Foreskin keratinocyte (primary cell): ENCODE measurements at places on chromosomes 4 and X.
A peak's percentile ranks its signal among the peaks of the same experiment; 100 is the strongest.

- DNase-seq, result no peak
These were observed 59.9 kb downstream of the C4orf51 start for GRCh38 chr4:145739845-145740244.

- DNase-seq, result peak; percentile 84
These were observed 8.0 kb downstream of the HERC3 start for GRCh38 chr4:88600176-88600838.

DNA sequence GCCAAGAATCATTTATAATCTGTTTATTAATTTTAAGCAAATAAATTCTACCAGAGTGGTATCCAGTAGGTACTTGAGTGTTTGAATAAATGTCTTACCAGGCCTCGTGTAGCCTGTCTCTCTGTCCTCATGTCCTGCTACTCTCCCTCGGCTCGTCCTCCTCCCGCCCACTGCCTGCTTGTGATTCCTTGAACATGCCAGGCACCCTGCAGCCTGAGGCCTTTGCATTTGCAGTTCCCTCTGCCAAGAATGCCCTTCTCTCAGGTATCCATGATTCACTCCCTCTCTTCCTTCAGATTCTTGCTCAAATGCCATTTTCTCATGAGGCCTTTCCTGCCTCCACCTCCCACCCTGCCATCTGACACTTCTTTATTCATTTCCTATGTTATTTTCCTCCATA is 209.7 kb upstream of the PRPS2 start:
- DNase-seq, result no peak

DNA sequence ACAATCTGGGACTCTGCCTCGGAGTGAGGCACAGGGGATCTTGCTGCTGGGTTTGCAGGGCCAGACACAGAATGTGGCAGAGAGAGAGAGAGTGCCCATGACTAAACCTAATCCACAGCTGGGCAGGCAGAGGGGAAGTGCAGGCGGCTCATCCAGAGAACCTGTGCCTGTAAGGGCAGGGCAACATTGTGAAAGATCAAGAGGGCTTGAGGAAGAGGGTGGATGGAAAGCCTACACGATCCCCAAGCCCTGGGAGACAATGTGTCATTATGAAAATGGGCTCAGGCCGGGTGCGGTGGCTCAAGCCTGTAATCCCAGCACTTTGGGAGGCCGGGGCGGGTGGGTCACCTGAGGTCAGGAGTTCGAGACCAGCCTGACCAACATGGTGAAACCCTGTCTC is 40.6 kb upstream of the TENM3 start:
- no peak for DNase-seq

DNA sequence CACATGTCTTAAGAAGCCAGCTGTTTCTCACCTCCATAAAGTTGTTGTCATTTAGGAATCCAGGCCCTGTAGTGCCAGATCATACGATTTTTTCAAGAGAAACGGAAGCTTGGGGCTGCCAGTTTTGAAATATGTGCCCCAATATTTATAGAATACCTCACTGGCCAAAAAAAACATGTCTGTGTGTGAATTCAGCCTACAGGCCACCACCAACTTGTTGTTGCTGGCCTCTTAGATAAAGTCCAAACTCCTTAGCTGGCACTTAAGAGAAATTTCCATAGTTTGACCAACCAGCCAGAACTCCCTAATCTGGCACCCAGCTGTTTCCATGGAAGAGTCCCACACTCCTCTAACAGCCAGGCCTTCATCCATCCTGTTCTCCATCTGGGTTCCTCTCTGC is 74.1 kb downstream of the WDR19 start:
- DNase-seq, result no peak

GRCh38 chrX:79146640-79147390 is 2.3 kb downstream of the GPR174 start:
- no peak for DNase-seq
